ENCODE measurements at places on chromosomes 5 and 9.

GRCh38 chr9:14779566-14780022 is 57.1 kb upstream of the CER1 start:
- peak; percentile 25 for DNase-seq

DNA sequence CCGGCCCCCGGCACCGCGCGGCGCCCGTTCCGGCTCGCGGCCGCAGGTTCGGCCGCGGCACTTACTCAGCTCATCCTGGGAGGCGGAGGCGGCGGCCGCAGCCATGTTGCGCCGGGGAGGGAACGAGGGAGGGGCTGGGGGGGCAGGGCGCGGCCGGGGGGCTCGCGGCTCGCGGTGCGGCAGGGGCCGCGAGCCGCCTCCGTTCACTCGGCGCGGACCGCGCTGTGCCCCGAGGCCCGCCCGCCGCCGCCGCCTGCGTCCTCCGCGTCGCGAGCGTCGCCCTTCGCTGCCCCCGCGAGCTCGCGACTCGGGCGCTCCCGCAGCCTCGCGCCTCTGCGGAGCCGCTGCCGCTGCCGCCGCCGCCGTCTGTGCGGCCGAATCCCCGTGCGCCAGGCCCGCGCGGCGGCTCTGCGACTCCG is 735 bp downstream of the ECPAS start:
- no peak for DNase-seq

- DNase-seq = no peak
Observed at GRCh38 chr9:129310666-129311350, 132.7 kb upstream of the IER5L start.

- no peak for DNase-seq
Observed at GRCh38 chr5:120096413-120096812, 367.7 kb upstream of the PRR16 start.

GRCh38 chr9:116813031-116813300 is 125.9 kb downstream of the TRIM32 start:
- DNase-seq = no peak

DNA sequence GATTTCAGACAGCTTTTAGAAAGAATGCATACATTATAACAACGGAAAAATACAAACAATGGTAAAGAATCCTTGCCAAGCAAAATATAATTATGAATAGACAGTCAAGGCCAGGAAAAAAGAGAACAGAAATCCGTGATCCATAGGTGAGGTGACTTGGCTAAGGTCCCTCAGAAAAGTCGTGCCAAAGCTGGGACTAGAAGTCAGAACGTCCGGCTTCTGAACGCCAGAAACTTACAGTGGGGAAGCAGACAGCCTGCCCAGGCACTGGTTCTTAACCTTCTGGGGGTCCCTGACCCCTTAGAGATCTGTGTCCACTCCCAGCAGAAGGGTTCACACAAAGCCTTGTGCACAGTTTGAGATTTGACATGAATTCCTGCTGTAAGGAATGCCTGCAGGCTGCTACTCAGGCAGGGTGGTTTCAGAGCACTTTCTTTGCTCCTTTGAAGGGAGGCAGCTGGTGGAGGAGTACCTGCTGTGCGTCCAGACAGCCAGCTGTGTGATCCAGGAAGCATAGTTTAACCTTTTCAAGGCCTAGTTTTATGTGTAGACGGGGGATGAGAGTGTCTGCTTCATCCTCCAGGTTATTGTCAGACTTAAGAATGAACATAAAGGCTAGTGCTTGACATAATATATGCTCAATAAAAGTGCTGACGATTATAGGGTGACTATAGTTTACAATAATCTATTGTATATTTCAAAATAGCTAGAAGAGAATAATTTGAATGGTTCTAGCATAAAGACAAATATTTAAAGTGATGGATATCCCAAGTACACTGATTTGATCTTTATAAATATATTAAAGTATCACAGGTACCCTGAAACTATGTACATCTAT is 852 bp downstream of the ARHGEF37 start:
- peak; percentile 7 for DNase-seq

- DNase-seq = no peak
Observed at GRCh38 chr5:142784401-142784955, 14.3 kb downstream of the ARHGAP26 start.

DNA sequence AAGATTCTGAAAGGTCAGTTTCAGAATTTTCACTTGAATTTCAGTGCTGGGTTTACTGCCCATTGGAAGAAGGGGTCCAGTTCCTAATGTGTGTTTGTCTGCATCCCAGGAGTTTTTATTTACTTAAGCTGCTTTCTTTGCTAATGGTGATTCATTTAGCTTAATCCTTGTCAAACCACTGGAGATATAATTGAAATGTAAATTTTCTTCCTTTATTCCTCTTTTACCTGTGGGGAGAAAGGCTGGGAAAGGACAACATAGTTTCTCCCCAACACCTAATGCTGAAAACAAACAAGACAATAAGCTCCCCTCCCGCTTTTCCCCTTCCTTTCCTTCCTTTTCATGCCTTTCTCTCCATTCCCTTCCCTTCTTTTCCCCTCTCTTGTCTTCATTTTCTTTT is 185.8 kb downstream of the KCTD16 start:
- no peak for DNase-seq

DNA sequence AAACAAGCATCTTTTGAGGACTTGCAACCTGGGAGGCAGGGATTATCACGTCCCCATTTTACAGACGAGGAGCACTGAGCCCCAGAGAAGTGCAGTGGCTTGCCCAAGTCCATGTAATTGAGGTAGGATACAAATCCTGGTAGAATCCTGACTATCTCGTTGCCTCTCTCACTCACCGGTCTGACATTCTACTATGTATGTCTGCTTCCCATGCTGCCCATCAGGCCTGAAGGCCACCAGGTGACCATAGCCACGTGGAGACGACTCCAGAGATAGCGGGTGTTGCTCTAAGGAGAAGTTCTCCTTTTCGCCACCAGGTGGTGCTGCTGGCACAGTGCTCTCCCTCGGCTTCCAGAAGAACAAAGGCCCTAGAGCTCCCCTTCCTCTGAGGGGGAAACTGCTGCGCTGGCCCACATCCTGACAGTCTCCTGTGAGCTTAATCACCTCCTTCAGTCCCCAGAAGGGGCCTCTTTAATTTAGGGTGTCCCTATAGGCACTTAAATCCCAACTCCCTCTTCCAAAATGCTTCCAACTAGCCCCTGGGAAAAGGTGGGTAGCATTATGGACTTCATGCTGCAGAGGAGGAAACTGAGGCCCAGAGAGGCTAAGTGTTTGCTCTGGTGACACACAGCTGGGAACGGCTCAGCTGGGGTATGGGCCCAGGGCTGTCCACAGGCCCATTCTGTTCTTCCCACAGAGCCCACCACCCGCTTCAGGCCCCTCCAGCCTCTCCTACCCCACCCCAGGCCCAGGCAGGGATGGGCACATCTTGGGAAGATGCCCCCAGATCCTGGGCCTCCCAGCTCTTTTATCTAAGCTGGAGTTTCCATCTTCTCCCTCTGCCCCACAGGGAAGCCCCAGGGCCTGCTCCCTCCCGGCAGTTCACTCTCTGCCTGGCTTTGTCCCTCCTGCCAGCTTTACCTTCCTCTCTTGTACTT is 6.4 kb downstream of the SLC34A1 start:
- peak; percentile 5 for DNase-seq

GRCh38 chr5:88889189-88890069 is 6.4 kb upstream of the MEF2C start:
- peak; percentile 22 for DNase-seq

- no peak for DNase-seq
Observed at GRCh38 chr9:113616116-113616515, 152.6 kb downstream of the RGS3 start.

- no peak for DNase-seq
Observed at GRCh38 chr9:15717290-15717967, 164.6 kb downstream of the CCDC171 start.

DNA sequence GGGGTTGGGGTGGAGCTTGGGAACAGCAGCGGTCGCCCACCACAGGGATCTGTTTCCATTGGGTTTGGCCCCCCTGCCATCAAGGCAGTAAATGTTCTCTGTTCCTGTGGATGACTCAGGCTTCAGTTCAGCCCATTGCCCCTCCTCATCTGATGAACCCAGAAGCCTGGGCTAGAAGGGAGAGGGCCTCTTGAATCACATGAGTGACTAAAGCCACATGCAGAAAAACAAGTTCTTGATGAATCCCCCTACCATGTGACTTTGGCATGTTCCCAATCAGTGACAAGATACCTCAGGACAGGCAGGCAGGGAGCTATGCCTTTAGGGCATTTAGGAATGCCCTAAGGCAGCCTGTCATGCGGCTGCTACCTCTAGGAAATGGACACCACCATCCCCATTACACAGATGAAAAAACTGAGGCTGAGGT is 2.5 kb downstream of the SH3PXD2B start:
- DNase-seq = no peak

- peak; percentile 73 for DNase-seq
Observed at GRCh38 chr5:127079994-127080491, 6.7 kb upstream of the C5orf63 start.

- DNase-seq = no peak
Observed at GRCh38 chr5:138905541-138905940, 30.4 kb upstream of the LRRTM2 start.

DNA sequence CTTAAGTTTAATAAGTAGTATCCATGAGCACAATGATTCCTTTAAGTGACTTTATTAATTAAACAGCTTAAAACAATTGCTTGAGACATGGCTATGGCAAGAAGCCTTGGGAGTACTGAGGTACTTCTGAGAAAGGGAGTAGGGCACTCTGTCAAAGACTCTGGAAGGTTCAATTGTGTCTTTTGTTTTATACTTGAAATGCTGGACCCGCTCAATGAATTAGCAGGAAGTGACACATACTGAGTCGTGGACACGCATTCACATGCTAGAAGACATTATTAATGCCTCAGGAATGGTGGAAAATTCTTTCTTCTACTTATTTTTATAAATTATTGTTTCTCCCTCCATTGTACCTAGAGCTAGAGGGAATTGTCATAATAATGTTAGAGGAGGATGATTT is 347.3 kb upstream of the ZNF608 start:
- no peak for DNase-seq

GRCh38 chr5:56247592-56247991 is 14.5 kb upstream of the ANKRD55 start:
- no peak for DNase-seq

- DNase-seq = no peak
Observed at GRCh38 chr9:125397736-125398135, 136.1 kb downstream of the GAPVD1 start.

DNA sequence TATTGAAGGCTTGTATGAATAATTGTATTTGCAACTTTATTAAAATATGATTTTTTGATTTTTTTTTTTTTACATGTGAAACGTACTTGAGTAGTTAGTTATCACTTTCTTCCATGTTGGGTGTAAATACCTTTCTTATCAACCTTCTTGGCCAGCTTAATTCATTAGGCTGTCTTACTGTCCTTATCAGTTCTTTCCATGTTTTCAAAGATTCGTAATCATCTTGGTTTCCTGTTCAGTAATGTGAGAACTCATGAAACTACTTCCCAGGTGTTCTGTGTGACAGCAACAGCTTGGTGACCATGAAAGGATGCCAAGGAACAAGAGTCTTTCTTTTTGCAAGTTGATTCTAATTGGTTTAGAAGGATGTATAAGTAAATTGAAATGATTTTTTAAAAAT is 100.0 kb downstream of the ADGRV1 start:
- DNase-seq = no peak

DNA sequence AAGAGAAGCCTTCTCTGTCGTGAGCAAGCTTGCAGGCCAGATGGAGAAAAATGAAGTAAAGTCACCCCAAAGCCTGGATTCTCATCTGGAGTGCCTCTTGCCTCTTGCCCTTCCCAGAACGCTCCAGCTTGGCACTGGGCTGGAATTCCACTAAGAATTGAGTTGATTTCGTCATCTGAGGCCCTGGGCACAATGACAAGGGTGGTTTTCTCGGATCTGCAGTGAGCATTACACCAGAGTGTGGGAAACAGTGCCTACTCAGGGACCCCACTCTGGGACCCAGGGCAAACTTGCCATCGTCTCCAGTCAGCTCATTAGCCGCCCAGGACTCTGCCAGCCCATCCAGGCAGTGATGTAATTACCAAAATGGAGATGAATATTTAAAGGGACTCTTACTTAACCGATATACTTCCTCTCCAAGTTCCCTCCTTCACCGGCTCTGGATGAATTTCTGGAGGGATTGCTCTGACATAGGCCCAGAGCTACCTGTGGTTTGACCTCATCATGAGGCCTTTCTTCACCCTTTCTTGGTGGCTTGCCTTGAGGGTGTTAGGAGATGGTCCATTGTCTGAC is 44.7 kb upstream of the LCP2 start:
- DNase-seq = no peak

DNA sequence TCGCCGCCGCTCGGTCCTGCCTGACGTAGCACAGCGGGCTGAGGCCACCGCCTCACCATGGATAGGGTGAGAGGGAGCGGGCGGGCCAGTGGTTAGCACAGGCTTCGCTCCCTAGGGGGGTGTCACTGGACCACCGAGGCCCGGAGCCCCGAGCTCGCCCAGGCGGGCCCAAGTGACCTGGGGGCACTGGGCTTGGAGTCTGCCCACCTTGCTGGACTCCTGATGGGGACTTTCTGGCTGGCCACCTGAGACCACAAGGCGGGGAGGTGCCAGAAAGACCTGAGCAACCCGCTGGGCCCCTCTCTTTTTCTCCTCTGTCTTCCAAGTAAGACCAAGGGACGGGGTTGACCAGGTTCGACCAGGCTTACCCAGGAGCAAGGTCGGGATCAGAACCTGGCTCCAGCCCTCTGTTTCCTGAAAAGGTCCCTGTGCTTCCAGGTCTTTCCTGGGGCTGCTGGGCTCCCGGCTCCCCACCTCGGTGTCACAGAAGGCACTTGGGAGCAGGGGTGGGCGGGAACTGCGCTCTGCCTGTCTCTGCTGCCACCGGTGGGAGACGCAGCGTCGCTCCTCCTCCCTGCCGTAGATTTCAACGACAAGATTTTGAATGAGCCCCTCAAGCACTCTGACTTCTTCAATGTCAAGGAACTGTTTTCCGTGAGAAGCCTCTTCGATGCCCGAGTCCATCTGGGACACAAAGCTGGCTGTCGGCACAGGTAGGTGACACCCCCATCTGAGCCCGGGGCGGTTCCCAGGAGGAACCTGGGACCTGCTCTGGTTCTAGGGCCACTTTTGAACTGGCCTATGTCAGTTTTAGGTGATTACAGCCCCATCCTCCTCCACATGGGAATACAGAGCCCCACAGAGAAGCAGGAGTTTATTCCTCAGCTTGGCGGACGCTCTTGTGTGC is 1.0 kb downstream of the MRPS2 start:
- no peak for DNase-seq

GRCh38 chr9:93807166-93808074 is 147.7 kb downstream of the BARX1 start:
- DNase-seq = peak; percentile 71

DNA sequence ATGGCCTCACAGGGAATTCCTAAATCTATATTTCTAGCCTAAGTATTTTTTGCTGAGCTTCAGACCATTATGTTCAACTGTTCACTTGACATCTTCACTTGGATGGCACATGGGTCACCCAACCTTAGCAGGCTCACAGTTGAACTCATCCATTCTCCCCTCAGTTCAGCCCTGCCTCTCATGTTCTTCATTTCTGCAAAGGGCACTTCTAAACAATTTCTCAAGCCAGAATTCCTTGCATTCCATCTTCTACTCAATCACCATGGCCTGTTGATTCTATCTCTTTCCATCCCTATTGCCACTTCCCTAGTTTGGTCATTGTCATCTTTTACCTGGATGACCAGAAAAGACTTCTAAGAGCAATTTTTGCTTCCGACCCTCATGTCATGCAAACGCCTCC is 7.3 kb upstream of the RGS3 start:
- no peak for DNase-seq

- DNase-seq = peak; percentile 10
Observed at GRCh38 chr9:18837402-18837801, 195.6 kb downstream of the SAXO1 start.

GRCh38 chr9:14935964-14936363 is 25.7 kb upstream of the FREM1 start:
- no peak for DNase-seq

Measured in NCI-H524 treated with DMSO at 0.1 percent for 48 hours (cell line).